ENCODE measurements at places on chromosomes 1 and 21.

GRCh38 chr1:39704757-39705156 lies 13.5 kb upstream of the HPCAL4 start:
- DNase-seq = no peak

DNA sequence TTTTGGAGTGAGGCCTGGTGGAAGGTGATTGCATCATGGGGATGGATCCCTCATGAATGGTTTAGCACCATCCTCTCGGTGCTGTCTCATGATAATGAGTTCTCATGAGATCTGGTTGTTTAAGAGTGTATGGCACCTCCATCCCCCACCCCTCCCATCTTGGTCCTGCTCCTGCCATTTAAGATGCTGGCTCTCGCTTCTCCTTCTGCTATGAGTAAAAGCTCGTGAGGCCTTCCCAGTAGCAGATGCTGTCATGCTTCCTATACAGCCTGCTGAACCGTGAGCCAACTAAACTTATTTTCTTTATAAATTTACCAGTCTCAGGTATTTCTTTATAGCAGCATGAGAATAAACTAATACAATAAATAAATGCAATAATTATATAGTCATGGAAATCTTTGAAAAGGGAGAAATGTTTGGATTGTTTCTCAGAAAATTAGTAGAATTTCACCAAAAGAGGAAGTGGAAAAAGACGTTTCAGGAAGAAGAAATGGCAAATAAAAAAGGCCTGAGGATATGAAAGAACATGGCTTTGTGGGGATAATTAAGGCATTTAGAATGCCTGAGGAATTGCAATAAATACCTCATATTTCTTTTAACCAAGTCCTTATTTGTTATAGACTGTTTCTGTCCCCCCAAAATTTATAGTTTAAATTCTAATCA lies 451.2 kb upstream of the ADGRL4 start:
- no peak for DNase-seq

DNA sequence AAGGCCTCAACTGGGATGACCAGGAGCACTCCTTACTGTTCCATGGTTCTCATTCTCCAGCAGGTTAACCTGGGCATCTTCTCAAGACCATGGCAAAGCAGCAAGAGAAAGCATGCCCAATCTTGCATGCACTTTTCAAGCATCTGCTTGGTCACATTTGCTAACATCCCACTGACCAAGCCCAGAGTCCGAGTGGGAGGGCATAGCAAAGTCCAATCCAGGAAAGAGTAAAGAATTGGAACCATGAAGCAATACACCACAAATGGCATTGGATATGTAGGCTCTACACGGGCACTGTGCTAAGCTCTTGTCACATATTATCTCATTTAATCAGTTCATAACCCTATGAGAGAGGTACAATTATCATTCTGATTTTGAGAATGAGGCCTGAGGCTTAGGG lies 73.6 kb downstream of the PAPPA2 start:
- no peak for DNase-seq

DNA sequence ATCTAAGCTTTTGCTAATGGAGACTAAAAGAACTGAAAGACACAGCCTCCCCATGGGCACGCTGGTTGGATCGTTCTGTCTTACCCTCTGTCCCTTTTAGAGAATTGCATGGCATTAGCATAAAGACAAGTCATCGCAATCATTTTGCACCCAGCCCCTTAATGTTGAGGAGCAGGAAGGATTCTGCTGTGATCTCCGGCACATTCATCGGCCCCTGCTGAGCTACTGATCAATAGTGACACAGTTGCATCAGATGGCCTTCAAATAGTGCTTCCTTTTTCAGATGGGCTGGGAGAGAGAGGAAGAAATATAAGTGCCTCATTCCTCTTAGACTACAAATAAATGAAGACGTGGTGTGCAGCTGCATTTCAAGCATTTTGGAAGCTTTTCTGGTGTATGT lies 75.4 kb downstream of the NOS1AP start:
- DNase-seq = no peak

- no peak for DNase-seq
Observed at GRCh38 chr1:14765773-14766172, 167.3 kb downstream of the KAZN start.

DNA sequence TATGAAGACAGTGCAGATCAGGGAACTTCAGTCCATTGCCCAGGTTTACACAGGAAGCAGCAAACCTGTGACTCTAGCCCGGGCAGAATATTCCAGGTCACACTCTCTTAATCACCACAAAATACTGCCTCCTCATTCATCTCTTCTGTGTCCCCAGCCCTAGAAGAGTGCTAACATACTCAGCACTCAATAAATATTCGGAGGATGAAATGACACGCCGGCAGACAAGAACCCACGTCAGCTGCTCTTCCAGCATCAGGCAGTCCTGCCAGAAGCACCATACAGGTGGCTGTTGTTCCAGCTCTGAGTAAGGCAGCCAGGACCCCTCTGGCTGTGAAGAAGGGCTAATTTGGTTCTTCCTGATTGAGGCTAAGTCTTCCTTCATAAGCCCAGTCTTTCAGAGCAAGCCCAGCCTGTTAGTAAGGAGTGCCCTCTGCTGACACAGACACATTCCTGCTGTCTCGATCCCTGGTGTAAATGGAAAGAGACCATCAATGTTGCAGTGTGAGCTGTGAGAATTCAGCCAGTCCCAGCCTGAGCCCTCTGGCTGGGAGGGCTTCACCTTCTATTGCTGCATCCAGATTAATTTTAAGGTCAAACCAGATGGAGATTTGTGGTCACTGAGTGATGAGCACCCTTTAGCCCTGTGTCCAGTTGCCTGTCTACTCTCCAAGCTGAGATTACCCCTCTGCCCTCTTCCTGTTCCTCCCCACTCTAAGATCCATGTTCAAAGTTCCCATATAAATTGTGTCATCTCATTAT lies 45.0 kb upstream of the KIRREL1 start:
- DNase-seq = no peak

GRCh38 chr21:46205166-46205565 lies 20.9 kb upstream of the SPATC1L start:
- DNase-seq = no peak

DNA sequence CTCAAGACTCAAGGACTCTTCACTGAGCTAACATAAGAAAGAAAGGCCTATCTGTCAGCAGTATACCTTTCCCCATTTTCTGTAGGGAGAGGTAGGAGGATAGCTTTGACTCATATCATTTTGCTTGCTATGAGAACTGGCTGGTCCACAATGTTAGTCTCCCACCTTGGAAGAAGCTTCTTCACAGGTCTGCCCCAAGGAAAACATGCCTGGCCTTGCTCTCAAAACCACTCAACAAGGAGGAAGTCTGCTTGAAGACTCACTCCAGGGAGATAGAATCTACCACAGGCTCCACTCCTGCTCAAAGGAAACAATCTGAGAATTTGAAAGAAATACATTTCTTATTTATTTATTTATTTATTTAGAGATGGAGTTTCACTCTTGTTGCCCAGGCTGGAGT lies 29.5 kb upstream of the LAMC1 start:
- DNase-seq = no peak

- DNase-seq = no peak
Observed at GRCh38 chr1:64484651-64485050, 14.7 kb downstream of the CACHD1 start.

DNA sequence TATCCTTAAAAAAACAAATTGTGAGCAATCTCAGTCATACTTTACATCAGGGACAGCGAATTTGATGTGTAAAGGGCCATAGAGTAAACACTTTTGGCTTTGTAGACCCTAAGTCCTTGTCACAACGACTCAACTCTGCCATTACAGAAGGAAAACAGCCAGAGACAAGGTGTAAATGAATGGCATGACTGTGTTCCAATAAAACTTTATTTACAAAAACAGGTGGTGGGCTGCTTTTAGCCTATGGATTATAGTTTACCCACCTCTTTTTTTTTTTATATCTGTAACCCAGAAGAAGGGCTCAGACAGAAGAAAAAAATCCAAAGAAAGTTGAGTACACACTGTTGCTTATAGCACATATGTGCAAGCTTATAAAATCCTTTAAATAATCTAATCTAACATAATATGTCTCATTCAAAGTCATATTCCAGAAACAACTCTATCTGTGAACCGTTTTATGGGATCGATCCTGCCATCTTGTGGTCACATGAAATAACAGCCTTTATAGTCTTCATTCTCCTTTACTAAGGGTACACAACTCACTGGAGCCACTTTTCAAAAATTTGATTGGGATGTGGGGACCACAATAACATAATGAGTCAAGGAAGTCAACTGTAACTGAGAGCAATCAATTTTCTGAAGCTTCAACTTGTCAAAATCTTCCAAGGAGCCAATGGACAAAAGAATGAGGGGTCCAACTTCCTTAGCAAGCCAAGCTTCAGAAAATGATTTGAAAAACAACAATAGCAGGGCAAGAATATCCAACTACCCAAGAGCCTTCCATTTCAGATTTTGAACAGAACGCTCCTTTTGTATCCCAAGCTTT lies 142.2 kb upstream of the KRTAP19-8 start:
- DNase-seq = no peak

DNA sequence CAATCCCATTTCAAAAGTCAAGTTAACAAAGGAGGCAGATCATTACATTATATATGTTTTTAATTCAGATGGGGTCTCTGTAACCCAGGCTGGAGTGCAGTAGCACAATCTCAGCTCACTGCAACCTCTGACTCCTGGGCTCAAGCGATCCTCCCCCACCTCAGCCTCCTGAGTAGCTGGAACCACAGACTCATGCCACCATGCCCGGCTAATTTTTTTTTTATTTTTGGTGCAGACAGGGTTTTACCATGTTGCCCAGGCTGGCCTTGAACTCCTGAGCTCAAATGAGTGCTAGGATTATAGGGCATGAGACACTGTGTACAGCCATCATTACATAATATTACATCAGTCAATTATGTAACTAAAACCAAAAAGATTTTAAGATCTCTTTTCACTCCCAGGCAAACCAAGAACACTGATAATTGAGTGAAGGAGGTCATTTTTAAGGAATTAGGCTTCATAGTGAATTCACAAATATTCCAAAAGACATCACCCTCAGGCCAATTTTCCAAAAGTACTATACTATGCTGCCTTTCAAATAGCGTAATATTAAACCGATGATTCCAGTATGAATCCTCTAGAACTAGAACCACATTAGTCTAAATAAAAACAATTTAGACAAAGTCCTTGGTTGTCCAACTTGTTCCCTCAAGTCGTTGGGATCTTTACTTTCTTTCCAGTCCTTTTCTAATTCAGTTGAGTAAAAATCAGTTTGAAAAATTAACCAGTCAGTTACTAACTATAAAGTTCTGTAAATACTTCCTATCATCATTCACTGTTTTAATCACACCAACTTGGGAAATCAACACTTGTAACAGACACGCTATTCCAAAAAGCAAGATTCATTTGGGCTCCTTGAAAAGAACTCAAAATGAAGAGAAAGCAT lies 16.1 kb downstream of the TOMM20 start:
- DNase-seq = no peak

GRCh38 chr1:10380594-10381275 lies 18.1 kb upstream of the PGD start:
- no peak for DNase-seq

- no peak for DNase-seq
Observed at GRCh38 chr1:110084227-110085078, 14.0 kb upstream of the ALX3 start.

- no peak for DNase-seq
Observed at GRCh38 chr1:247857985-247858619, 1.1 kb downstream of the TRIM58 start.

- no peak for DNase-seq
Observed at GRCh38 chr1:7688659-7689058, 82.4 kb upstream of the VAMP3 start.

- DNase-seq = no peak
Observed at GRCh38 chr1:187408212-187409004, 579.7 kb downstream of the PLA2G4A start.

GRCh38 chr1:234731569-234732085 lies 121.6 kb upstream of the IRF2BP2 start:
- DNase-seq = no peak

DNA sequence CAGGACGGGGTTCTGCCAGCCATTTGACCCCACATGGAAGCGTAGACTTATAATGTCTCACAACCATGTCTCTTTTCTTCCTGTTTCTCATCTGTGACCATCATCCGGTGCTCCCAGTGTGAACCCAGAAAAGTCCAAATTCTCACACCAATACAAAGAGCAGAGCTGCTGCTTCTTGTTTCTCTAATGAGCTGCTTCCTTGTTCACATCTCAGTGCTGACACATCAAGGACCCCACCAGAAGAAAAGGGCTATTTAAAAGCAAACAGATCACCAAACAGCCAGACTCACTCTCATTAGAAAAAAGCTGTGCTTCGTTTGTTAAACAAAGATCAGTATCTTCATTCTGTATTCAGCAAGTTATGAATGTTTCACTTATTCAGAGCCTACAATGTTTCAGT lies 835 bp upstream of the LCE1D start:
- DNase-seq = no peak

- DNase-seq = no peak
Observed at GRCh38 chr1:91684481-91685196, 184.0 kb downstream of the CDC7 start.

GRCh38 chr21:31254131-31254530 lies 89.9 kb downstream of the TIAM1 start:
- no peak for DNase-seq

GRCh38 chr1:157542676-157543075 lies 9.6 kb downstream of the FCRL5 start:
- DNase-seq = no peak

GRCh38 chr1:89068291-89068690 lies 3.3 kb upstream of the GBP1 start:
- no peak for DNase-seq

DNA sequence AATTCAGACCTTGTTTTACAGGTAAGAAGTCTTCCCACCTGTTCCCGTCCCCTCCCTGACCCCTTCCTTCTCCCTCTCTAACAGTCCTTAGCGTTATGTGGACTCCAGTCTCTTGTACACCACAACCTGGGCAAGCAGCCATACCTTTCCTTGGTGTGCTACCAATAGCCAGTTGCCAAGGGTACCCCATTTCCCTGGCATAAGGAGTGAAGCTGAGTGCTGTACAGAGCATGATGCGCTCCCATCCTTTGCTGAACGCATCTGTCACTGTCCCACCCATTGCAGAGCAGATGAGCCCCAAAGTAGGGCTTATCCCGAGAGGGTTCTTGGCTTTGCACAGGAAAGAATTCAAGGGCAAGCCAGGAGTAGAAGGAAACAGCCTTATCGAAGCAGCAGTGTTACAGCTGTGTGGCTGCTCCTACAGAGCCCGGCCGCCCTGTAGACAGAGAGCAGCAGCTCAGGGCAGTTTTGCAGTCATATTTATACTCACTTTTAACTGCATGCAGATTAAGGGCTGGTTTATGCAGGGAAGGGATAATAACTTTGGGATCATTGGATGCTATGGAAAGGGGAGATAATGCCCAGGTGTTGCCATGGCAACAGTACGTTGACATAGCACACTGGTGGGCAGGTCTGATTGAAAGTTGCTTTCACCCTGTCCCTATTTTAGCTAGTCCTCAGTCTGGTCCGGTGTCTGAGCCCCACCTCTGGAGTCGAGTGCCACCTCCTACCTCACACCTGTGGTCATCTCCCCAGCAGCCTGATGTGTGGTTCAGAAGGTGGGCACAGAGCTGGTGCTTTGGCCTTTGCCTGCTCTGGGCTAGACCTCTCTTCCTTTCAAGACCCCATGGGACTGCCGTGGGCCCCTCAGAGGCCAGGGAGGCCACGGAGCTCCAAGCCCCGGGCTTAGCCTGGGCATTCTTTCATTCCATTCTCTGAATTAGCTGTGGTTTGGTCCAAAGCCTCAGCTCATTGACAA lies 5.1 kb downstream of the FHAD1 start:
- DNase-seq = no peak

All from stimulated activated CD8-positive, alpha-beta memory T cell treated with anti-CD3 and anti-CD28 coated beads, Interleukin-4, amount 100 ng/mL, for 1 hour (primary cell).